ENCODE measurements at places on chromosomes 4 and X. TPM values are rescaled to one million over a fixed set of nuclear protein-coding genes. Genes with fewer than 3 reads are reported as not detected.

The SYTL5 gene
- 1.7 TPM for total RNA-seq

The GLRA3 gene
- total RNA-seq: 1.7 TPM

The TMPRSS11A gene
- total RNA-seq: not detected

The SSX2 gene
- total RNA-seq: not detected

The PLS3 gene
- 13.5 TPM for total RNA-seq

The TLR3 gene
- 49.4 TPM for total RNA-seq

Data from Peyer's patch (tissue), 4 donors.